ENCODE measurements at places on chromosomes 1 and 21.
A peak's percentile ranks its signal among the peaks of the same experiment; 100 is the strongest.

DNA sequence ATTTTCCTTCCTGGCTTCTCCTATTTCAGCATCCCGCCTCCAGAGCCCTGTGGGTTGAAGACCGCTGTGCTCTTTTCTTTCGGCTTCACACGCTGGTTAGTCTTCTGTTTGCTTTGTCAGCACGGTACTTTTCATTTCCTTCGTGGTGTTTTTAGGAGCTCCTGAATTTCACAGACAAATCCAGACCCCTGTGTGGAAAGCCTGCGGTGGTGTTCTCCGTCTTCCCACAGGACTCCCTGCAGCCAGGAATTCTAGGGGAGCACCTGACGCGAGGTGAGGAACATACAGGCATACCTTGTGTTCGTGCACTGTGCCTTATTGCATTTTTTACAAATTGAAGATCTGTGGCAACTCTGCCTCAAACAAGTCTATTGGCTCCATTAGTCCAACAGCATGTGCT, 210.2 kb upstream of the MAP1LC3C start:
- no peak for DNase-seq

GRCh38 chr1:221712776-221713431, 29.0 kb downstream of the DUSP10 start:
- peak; percentile 82 for DNase-seq

GRCh38 chr1:231353086-231353485, 15.0 kb downstream of the SPRTN start:
- DNase-seq, result no peak

GRCh38 chr1:230599926-230600656, 42.2 kb upstream of the COG2 start:
- no peak for DNase-seq

GRCh38 chr1:234089396-234089795, 184.9 kb downstream of the SLC35F3 start:
- no peak for DNase-seq

Data from stimulated activated naive CD8-positive, alpha-beta T cell treated with anti-CD3 and anti-CD28 coated beads, Interleukin-15, amount 100 ng/mL, for 72 hours (primary cell).